ENCODE measurements at places on chromosomes 3 and 15. TPM values are rescaled to one million over a fixed set of nuclear protein-coding genes. Genes with fewer than 3 reads are reported as not detected.

Gene ALDH1A2
- total RNA-seq, result 38.3 TPM

DNA sequence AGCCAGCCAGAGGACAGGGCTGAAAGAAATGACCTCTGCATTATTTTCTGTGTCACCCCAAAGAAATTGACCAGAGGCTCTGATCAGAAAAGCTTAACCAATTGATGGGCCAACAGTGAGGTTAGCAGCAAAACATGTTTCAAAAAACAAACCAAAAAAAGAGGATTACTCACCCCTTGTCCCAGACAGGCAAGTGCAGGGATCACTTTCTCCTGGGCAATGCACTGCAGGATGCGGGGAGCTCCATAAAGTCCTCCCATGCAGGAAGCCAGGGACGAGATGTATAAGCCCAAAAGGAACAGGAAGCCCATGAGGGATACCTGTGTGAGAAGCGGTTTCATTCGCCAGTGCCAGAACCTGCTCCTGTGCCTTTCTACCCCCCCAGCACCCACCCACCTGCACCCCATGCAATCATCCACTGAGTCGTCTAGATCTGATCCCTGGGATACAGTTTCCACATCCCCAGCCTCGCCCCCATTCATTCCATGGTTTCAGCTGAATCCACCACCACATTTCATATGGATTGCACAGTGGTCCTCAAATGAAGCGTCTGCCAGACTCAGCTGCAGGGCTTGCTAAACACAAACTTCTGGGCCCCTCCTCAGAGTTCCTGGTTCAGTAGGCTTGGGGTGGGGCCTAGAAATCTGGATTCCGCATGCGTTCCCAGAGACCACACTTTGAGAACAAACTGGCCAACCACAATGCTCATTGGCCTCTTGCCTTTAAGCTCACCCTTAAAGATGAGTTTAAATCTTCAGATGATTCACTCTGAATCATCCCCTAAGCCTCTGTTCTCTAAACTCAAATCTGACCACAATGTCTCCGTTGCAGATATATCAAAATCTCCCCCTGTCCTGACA is 54.4 kb upstream of the HEG1 start:
- H3K36me3 ChIP-seq, result no peaks in the 10 kb centered on the region
- DNase-seq, result no peak
- H3K4me1 ChIP-seq, result peaks cover 8% of the 10 kb centered on the region
- no peak overlapping the region for H3K4me3 ChIP-seq

GRCh38 chr3:55554634-55555425 is 67.7 kb upstream of the WNT5A start:
- no peaks in the 10 kb centered on the region for H3K36me3 ChIP-seq
- peaks cover 44% of the 10 kb centered on the region for H3K4me1 ChIP-seq
- no peak overlapping the region for H3K27ac ChIP-seq
- no peak for DNase-seq
- H3K4me3 ChIP-seq, result no peak overlapping the region

- DNase-seq, result no peak
- peaks cover 11% of the 10 kb centered on the region for H3K27me3 ChIP-seq
- peaks cover 23% of the 10 kb centered on the region for H3K4me1 ChIP-seq
- H3K36me3 ChIP-seq, result no peaks in the 10 kb centered on the region
- no peak within 1 kb of the TSS for H3K27ac ChIP-seq
These were observed at the start of gene TMIE for GRCh38 chr3:46701181-46701939. TMIE (plus strand) TSS chr3:46701392; CDS start chr3:46701488, 96 bp downstream.

DNA sequence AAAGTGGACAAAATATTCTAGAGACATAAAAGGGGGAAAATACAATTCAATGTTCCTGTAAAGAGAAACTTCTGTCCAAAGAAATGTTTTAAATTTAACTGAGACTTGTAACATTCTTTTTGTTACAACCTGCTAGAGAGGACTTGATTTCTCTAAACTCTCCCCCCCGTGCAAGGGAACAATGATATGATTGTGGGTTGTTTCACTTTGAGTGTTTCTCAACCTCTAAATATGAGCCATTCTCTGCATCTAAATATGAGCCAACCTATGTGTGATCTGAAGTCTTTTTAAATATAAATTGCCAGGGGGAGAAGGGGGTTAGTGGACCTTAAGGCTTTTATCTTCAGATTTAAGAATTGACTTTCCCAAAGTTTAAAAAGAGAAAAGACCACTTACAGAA is 14.6 kb downstream of the ZNF860 start:
- H3K27ac ChIP-seq, result no peak overlapping the region
- H3K27me3 ChIP-seq, result no peaks in the 10 kb centered on the region
- H3K4me3 ChIP-seq, result no peak overlapping the region
- DNase-seq, result no peak

DNA sequence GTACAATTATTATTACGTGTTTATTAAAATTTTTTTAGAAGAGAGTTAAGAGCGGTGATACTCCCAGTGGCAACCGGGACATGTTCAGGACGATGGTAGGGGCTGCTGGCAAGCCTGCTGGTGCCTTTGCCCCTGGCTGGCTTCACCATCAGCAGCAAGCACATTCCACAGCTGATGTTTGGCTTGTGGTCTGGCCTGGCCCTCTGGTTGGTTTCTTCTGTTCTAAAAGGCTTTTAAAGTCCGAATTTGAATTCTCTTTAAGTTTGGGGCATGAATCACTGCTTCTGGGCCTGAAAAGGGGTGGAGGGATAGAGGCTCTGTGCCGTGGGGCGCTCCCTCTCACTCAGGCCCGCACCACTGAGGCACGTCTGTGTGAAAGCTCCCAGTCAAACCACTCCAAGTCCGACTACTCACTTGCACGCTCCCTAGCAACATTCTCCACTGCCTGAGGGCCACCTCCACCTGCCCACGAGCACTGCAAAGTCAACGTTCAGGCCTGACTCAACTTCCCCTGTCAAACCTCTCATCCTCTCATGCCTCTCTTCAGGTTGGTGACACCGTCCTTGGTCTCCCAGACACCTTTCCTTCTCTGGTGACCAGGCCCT is 10.1 kb downstream of the ITGA11 start:
- H3K27me3 ChIP-seq, result peaks cover 13% of the 10 kb centered on the region
- peaks cover 33% of the 10 kb centered on the region for H3K4me1 ChIP-seq
- peak; percentile 25 for DNase-seq

Gene RBP2
- 25.3 TPM for total RNA-seq

DNA sequence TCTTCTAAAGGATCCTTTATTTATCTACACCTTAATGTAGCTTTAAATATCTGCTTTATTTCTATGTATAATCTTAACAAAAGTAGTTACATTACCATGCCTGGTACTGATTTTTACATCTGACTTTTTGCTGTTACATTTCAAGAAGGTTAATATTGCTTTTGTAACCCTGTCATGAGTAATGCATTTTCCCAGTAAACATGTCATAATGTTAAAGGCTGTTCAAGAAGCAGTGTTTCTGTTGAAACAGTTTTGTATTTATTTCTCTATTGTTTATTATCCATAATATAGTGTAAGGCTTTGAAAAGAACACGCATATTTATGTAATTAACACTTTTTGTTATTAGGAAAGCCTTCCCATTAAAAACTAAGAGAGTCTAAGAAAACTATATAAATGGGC is 98.5 kb upstream of the SOX2 start:
- no peaks in the 10 kb centered on the region for H3K36me3 ChIP-seq
- H3K27me3 ChIP-seq, result peaks cover 3% of the 10 kb centered on the region
- no peak overlapping the region for H3K27ac ChIP-seq
- H3K4me1 ChIP-seq, result peaks cover 6% of the 10 kb centered on the region

DNA sequence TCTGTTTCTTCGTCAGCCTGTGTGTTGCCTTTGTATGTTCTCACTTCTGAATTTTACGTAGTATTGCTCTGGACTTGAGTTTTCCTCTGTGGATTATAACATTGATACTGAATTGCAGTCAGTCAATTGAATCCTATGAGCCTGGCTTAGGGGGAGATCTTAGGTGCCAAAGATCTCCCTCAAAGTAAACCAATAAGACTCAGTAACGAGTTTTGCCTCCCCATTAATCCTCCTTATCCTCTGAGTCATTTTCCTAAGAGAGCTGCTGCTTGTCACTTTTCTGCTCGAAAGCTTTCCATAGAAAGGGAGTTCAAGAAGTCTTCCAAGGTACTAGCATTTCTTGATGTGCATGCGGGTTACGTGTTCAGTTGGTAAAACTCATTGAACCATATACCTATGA is 126.4 kb downstream of the CHDH start:
- H3K27ac ChIP-seq, result no peak overlapping the region
- H3K4me1 ChIP-seq, result peaks cover 4% of the 10 kb centered on the region
- H3K4me3 ChIP-seq, result no peak overlapping the region
- no peaks in the 10 kb centered on the region for H3K36me3 ChIP-seq
- DNase-seq, result no peak
- peaks cover 3% of the 10 kb centered on the region for H3K27me3 ChIP-seq

- H3K27ac ChIP-seq, result no peak overlapping the region
- H3K4me1 ChIP-seq, result no peaks in the 10 kb centered on the region
- DNase-seq, result no peak
- H3K27me3 ChIP-seq, result no peaks in the 10 kb centered on the region
These were observed 63.0 kb downstream of the ADAMTS17 start for GRCh38 chr15:100278596-100279380.

GRCh38 chr3:100100425-100100824 is 13.9 kb downstream of the FILIP1L start:
- no peaks in the 10 kb centered on the region for H3K27me3 ChIP-seq
- peaks cover 46% of the 10 kb centered on the region for H3K4me1 ChIP-seq
- no peak overlapping the region for H3K4me3 ChIP-seq
- peaks cover 4% of the 10 kb centered on the region for H3K36me3 ChIP-seq

GRCh38 chr3:9864200-9864927 is 15.7 kb downstream of the CIDEC start:
- H3K36me3 ChIP-seq, result no peaks in the 10 kb centered on the region
- no peaks in the 10 kb centered on the region for H3K27me3 ChIP-seq
- H3K27ac ChIP-seq, result peak overlapping the region; percentile 63
- H3K4me1 ChIP-seq, result peaks cover 9% of the 10 kb centered on the region
- H3K4me3 ChIP-seq, result no peak overlapping the region

Gene ZNF660
- total RNA-seq, result 19.2 TPM

Gene CIP2A
- 29.0 TPM for total RNA-seq

DNA sequence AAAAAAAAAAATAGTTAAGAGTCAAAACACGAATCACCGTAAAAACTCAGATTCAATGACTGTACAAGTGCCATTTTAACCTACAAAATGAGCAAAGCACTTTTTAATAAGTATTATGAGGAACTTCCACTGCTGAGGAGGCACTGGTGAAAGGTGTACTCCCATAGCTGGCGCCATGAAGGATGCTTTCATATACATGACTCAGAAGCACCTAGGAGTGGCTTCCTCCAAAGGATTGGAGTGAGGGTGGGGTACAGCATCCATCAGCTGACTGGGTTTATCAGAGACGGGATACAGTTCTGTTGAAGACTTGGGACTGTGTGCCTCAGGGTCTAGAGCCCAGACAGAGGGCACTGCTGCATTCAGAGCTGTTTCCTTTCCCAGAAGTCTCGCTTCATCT is 60.9 kb upstream of the MEX3B start:
- no peak overlapping the region for H3K27ac ChIP-seq
- peaks cover 3% of the 10 kb centered on the region for H3K36me3 ChIP-seq
- H3K4me3 ChIP-seq, result no peak overlapping the region
- H3K27me3 ChIP-seq, result no peaks in the 10 kb centered on the region
- no peak for DNase-seq

Gene TTC14
- 53.2 TPM for total RNA-seq

GRCh38 chr3:184676927-184677326 is 34.9 kb downstream of the MAGEF1 start:
- no peaks in the 10 kb centered on the region for H3K36me3 ChIP-seq
- no peaks in the 10 kb centered on the region for H3K27me3 ChIP-seq
- DNase-seq, result no peak

DNA sequence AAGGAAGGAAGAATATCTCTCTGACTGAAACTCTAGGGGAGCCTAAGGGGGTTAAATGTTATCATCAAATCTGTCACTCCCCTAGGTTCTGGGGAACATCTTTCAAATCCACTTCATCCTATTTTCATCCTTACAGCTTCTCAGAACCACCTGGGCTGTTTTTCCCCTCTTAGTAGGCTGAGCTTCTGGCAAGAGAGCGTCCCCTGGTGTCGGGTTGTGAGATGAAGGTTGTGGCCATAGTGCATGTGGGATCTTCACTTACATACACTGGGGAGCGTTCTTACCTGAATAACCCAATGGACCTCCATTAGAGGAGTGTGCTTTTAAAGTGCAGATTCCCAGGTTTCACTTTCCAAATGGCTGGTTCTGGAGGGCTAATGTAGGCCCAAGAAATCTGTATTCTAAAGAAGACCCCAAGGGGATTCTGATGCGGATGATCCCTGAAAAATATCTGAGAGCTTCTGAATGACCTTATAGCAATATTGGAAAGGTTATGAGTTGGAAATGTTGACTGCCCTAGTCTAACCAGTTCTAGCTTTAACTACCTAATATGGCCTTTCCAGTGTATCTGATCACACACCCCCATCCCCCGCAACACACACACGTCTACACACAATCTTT is 663.7 kb downstream of the AGBL1 start:
- H3K4me3 ChIP-seq, result no peak overlapping the region
- no peaks in the 10 kb centered on the region for H3K36me3 ChIP-seq
- H3K4me1 ChIP-seq, result peaks cover 13% of the 10 kb centered on the region
- no peaks in the 10 kb centered on the region for H3K27me3 ChIP-seq

Gene GLDN
- total RNA-seq, result 0.52 TPM

GRCh38 chr3:159005137-159005536 is 203.3 kb downstream of the MFSD1 start:
- no peak overlapping the region for H3K27ac ChIP-seq
- H3K4me3 ChIP-seq, result no peak overlapping the region
- no peaks in the 10 kb centered on the region for H3K36me3 ChIP-seq
- no peaks in the 10 kb centered on the region for H3K4me1 ChIP-seq
- no peak for DNase-seq
- no peaks in the 10 kb centered on the region for H3K27me3 ChIP-seq

DNA sequence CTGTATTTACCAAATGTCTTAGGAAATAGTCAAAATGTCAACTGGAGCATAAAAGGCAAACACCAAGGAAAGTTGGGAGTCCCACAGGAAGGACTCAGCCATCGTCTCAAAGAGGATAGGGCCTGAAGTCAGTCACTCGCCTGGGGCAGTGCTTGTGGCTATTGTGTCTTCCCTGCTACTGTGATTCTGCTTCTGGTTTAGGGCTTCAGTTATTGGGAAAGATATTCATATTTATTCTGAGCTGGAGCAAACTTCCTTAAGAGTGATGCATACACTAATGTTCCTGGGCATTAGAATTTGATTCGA is 118.1 kb downstream of the EDEM1 start:
- H3K27ac ChIP-seq, result no peak overlapping the region
- peaks cover 18% of the 10 kb centered on the region for H3K4me1 ChIP-seq
- no peak for DNase-seq

- peaks cover 5% of the 10 kb centered on the region for H3K4me1 ChIP-seq
- H3K27me3 ChIP-seq, result peaks cover 29% of the 10 kb centered on the region
- no peak overlapping the region for H3K27ac ChIP-seq
- H3K36me3 ChIP-seq, result no peaks in the 10 kb centered on the region
- no peak overlapping the region for H3K4me3 ChIP-seq
These were observed 14.1 kb upstream of the PGPEP1L start for GRCh38 chr15:99021694-99022093.
